ENCODE measurements at places on chromosomes 6 and 20. TPM values are rescaled to one million over a fixed set of nuclear protein-coding genes. Genes with fewer than 3 reads are reported as not detected.

DNA sequence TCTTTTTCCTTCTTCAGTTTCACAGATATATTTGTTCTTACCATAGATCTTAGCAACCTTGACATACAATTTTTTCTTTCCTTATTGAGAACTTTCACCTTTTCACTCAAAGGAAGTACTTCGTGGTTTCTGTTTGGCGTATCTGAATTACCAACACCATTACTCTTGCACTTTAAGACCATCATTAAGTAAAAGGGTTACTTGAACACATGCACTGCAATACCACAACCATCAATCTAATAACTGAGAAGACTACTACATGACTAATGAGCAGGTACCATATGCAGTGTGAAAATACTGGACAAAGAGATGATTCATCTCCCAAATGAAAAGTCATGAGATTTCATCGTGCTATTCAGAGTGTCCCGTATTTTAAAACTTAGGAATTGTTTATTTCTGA lies 21.7 kb upstream of the SENP6 start:
- DNase-seq, result no peak

DNA sequence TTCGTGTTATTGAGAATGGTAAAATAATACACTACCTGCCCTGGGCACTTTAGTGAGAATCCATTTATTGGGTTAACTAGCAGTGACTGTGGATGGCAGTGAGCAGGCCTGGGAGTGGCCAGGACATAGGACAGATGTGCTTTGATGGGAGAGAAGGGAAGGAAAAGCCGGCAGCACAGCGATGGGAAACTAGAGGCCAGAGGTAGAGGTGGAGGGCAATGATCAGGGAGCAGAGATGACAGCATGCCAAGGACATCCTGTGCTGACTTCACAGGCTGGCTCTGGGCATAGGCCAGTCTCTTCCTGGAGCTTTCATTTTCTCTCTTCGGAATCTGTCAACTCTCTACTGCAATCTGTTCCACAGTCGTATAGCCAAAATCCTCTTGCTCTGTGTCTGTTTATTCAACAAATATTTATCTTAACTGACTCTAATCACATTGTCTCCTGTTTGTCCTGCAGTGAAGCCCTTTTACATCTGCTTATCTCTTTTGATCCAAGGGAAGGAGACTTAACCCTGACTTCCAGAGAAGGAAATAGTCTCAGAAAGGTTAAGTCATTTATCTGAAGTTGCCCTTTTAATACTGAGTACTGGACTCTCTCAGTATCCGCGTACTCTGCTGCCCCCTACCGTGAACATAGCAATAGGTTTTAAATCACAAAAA lies 18.4 kb upstream of the MMP24 start:
- DNase-seq, result peak; percentile 91

- DNase-seq, result no peak
These were observed 321.1 kb downstream of the SYNE1 start for GRCh38 chr6:152316024-152316423.

DNA sequence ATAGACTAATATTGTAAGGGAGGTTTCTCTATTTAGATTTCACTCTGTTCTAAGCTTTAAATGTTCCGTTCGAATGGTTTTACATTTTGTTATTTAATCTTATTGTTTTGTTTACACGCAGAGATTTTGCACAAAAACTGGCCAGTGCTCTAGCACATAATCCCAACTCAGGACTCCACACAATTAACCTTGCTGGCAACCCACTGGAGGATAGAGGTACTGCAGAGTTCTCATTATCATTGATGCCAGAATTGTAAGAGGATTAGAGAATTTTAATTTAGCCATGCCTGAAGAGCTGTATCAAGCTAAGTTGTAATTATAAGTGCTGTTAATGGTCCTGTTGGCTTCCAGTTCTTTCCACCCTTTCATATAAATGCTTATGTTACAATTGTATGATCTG lies 179.7 kb upstream of the SCGN start:
- DNase-seq, result no peak

- no peak for DNase-seq
These were observed 148.2 kb downstream of the TRMT11 start for GRCh38 chr6:126134491-126134890.

DNA sequence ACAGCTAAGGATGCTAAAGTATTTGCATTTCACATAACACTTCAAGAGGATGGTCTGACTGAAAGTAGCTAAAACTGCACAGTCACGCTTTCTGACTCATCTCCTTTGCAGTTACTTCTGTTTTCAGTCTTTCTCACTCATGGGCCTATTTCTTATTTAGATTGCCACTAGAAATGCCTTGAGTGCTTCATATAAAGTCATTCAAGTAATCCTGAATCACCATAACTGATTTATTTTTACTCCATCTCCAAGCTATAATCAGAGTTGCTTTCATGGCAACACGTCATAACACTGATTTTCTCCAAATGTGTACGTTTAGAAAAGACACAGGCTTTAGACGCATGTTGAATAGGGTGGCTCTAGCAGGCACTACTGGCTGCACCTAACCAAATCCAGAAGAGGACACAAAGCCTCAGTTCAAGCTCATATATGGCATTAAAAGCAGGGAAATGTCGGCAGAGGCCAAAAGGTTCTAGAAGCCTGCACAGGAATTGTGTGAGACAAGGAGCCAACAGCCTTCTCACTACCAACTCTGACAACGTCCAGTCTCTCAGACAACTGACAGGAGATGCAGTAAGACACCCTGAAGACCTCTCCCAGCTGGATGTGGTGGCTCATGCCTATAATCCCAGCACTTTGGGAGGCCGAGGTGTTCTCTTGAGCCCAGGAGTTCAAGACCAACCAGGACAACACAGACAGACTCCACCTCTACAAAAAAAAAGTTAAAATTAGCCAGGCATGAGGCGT lies 64.1 kb upstream of the BEND6 start:
- DNase-seq, result peak; percentile 60

GRCh38 chr6:36913082-36913481 lies 27.3 kb downstream of the C6orf89 start:
- DNase-seq, result no peak

DNA sequence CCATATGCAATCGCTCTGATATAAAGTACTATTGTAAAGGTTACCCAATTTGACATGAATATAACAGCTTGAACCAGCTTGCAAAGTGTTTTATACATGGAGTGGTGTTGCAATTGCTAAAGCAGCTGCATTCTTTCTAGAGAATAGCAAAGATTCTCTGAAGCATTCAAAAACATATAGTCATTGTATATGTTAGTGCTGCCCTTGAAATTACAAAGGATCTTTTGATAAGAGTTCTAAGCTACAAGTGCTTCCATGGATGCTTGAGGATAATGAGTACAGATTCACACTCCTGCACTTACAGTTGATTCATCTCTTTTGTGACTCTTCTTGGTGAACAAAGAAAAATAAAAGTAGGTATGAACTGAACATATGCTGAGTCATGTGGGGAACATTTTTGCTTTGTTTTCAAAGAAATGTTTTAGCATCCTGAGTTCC lies 175.7 kb downstream of the ALDH8A1 start:
- no peak for DNase-seq

DNA sequence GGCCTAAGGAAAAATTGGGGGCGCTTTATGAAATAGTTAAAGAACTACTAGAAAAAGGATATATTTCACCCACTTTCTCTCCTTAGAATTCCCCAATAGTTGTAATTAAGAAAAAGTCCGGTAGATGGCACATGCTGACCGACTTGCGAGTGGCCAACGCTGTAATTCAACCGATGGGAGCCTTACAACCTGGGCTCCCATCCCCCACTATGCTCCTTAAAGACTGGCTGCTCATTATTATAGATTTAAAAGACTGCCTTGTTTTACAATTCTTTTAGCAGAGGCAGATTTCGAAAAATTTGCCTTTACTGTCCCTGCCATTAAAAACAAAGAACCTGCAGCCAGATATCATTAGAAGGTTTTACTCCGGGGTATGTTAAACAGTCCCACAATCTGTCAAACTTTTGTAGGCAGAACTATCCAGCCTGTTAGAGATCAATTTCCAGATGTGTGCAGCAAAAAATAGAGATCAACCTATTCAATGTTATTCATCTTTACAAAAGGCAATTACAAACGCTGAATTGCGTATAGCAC lies 58.5 kb upstream of the PRSS16 start:
- peak; percentile 67 for DNase-seq

DNA sequence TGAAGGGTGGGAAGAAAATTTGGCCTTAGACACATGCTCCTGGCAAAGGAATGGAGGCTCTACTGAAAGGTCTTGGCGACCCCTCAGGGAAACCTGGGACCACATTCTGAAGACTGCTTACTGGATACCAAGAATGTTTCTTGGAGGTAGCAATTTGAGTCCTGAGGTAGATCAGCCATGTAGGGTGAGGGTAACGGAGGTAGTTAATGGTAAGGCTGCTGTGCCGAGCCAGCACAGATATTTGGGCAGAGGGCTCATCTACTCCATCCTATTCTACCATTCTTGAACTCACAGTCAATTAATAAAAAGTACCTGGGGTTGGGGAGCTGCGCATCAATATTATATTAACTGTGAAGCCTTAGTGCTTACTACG lies 401 bp upstream of the PHF3 start:
- peak; percentile 8 for DNase-seq

GRCh38 chr6:90035047-90035723 lies 140.9 kb downstream of the GJA10 start:
- DNase-seq, result no peak

DNA sequence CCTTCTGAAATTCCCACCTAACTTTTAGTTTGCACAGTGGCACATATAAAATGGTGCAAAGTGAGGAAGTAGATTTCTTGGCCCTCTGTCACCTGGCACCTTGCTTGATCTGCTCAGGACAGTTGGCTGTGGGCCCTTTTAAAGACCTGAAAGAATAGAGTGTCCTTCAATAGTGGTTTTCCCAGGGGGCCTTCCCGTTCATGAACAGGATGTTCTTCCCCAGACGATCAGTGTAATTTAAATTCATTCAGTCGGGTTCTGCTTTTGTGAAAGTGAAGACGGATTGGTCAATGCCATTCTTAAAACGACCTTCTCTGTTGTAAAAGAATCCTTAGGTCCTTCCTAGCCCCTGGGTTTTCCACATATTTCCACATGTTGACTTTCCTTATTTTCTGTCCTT lies 178.5 kb downstream of the SASH1 start:
- DNase-seq, result no peak

DNA sequence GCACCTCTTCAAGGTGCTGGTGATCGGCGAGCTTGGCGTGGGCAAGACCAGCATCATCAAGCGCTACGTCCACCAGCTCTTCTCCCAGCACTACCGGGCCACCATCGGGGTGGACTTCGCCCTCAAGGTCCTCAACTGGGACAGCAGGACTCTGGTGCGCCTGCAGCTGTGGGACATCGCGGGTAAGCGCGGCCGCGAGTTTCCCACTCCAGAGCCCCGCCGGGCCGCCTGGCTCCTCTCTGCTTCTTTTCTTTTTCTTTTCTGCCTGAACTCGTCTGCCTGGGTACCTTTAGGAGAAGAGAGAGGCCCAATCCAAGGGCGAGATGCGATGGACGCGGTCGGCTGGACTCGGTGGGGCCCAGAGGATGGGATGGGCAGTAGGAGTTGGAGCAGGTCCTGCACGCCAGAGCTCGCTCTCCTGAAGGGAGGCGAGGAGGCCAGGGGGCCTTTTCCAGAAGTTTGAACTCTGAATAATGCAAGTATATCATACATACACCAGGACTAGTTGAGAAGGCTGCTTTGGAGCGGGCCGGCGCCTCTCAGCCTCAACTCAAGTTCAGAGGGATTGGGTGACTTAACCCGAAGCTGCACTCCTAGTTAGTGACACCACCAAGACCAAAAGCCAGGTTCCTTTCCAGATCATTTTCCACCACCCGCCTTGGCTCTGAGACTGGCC lies 445 bp downstream of the RAB32 start:
- no peak for DNase-seq

DNA sequence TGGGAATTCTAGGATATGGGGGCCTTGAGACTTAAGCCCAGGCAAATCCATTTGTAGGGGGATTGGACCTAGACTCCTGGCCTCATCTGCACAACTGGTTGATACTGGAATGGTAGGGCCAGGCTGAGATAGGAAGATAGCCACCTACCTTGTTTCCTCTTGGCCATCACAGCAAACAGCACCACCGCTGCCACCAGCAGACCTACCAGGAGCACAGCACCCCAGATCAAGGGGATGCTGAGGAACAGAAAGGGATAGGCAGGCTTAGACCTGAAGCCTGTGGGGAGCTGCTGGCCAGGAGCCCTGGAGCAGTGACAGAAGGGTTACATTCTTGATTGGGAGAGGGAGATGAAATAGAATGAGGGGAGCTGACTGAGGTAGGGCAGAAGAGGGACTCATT lies 3.5 kb downstream of the TREML1 start:
- DNase-seq, result no peak

GRCh38 chr20:18702736-18703135 lies 110.8 kb upstream of the SCP2D1 start:
- no peak for DNase-seq

GRCh38 chr6:105873211-105873704 lies 212.9 kb upstream of the PRDM1 start:
- DNase-seq, result no peak

GRCh38 chr20:36483919-36484808 lies 57.2 kb upstream of the MYL9 start:
- no peak for DNase-seq

DNA sequence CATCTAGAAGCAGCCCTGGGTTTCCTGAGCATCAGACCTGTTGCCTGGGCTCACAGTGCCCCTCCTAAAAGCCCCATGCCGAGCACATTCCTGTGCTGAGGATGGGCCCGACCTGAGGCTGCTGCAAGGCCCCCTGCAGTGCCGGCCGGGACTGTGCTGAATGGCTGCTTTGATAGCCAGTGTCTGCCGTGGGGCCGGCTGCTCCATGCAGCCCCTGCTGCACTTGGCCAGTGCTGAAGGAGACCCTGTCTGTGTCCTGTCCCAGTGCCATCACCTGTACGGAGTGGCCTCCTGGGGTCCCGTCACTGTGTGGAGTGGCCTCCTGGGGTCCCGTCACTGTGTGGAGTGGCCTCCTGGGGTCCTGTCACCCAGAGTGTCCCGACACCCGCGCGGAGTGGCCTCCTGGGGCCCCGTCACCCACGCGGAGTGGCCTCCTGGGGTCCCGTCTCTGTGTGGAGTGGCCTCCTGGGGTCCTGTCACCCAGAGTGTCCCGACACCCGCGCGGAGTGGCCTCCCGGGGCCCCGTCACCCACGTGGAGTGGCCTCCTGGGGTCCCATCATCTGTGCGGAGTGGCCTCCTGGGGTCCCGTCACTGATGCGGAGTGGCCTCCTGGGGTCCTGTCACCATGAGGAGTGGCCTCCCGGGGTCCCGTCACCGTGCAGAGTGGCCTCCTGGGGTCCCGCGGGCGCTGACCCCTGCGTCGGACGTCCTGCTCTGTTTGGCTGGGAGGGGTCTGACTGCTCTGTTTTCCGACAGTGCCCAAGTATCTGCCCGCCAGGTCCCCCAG lies 7.0 kb downstream of the COL9A3 start:
- DNase-seq, result no peak

ESR1 gene
- 0.54 TPM for total RNA-seq

PRIM2 gene
- total RNA-seq, result 52.0 TPM

UBE2C gene
- total RNA-seq, result 189 TPM

TSPO2 gene
- not detected for total RNA-seq

SS18L1 gene
- total RNA-seq, result 14.5 TPM

PCK1 gene
- not detected for total RNA-seq

MCHR2 gene
- total RNA-seq, result not detected

Data from activated naive CD4-positive, alpha-beta T cell treated with anti-CD3 and anti-CD28 coated beads for 36 hours (primary cell).